ENCODE measurements at places on chromosomes 13 and 19. TPM values are rescaled to one million over a fixed set of nuclear protein-coding genes. Genes with fewer than 3 reads are reported as not detected.

The ELSPBP1 gene
- not detected for total RNA-seq

The MATK gene
- 45.3 TPM for total RNA-seq

The PRKCG gene
- total RNA-seq, result 0.09 TPM

The WDFY2 gene
- 6.4 TPM for total RNA-seq

The CYP2B6 gene
- 0.20 TPM for total RNA-seq

The MEIS3 gene
- total RNA-seq, result 0.67 TPM

GRCh38 chr13:97242755-97243497 lies 20.8 kb downstream of the MBNL2 start:
- peaks cover 29% of the 10 kb centered on the region for H3K4me1 ChIP-seq
- DNase-seq, result no peak
- no peaks in the 10 kb centered on the region for H3K27me3 ChIP-seq

GRCh38 chr19:30712431-30713337 lies 340.5 kb downstream of the ZNF536 start:
- H3K27me3 ChIP-seq, result peaks cover 13% of the 10 kb centered on the region
- no peaks in the 10 kb centered on the region for H3K4me1 ChIP-seq
- no peak for DNase-seq
- no peak overlapping the region for H3K27ac ChIP-seq

DNA sequence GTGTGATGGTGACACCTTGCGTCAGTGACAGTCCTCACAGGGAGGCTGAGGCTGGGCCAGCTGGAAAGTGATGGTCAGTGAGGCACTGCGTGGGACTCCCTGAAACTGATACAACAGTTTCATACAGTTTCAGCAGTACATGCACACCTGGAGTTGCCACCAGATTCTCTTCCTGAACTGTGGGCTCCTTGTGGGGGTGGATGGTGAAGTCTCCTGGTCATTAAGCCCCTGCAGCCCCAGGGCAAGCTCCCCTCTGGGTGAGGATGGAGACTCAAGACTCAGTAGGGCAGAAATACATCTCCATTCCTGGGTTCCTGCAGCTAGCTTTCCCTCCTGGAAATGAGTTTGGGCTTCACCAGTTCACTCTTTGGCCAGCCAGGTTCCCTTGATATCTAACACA lies 392.7 kb downstream of the UQCRFS1 start:
- no peak for DNase-seq
- H3K36me3 ChIP-seq, result no peaks in the 10 kb centered on the region
- no peaks in the 10 kb centered on the region for H3K27me3 ChIP-seq
- no peaks in the 10 kb centered on the region for H3K4me1 ChIP-seq
- no peak overlapping the region for H3K27ac ChIP-seq
- no peak overlapping the region for H3K4me3 ChIP-seq

GRCh38 chr13:20206698-20207235 lies 14.0 kb upstream of the GJB2 start:
- H3K4me1 ChIP-seq, result no peaks in the 10 kb centered on the region
- H3K27ac ChIP-seq, result no peak overlapping the region
- no peak overlapping the region for H3K4me3 ChIP-seq
- H3K36me3 ChIP-seq, result no peaks in the 10 kb centered on the region
- peak; percentile 37 for DNase-seq

GRCh38 chr13:94175076-94175475 lies 304.4 kb downstream of the DCT start:
- no peaks in the 10 kb centered on the region for H3K36me3 ChIP-seq
- no peak overlapping the region for H3K4me3 ChIP-seq
- no peaks in the 10 kb centered on the region for H3K4me1 ChIP-seq
- no peak overlapping the region for H3K27ac ChIP-seq
- no peaks in the 10 kb centered on the region for H3K27me3 ChIP-seq

- H3K27ac ChIP-seq, result no peak overlapping the region
- H3K4me1 ChIP-seq, result no peaks in the 10 kb centered on the region
- peaks cover 61% of the 10 kb centered on the region for H3K36me3 ChIP-seq
- no peak for DNase-seq
Measured at GRCh38 chr13:110684388-110685056, 21.4 kb downstream of the CARS2 start.

- no peak overlapping the region for H3K27ac ChIP-seq
- peaks cover 28% of the 10 kb centered on the region for H3K36me3 ChIP-seq
- H3K27me3 ChIP-seq, result no peaks in the 10 kb centered on the region
- DNase-seq, result no peak
- peaks cover 35% of the 10 kb centered on the region for H3K4me1 ChIP-seq
Measured at GRCh38 chr19:18017275-18018083, 9.5 kb downstream of the ARRDC2 start.

GRCh38 chr13:38944219-38944618 lies 46.4 kb downstream of the STOML3 start:
- H3K4me3 ChIP-seq, result no peak overlapping the region
- H3K4me1 ChIP-seq, result no peaks in the 10 kb centered on the region
- H3K27me3 ChIP-seq, result no peaks in the 10 kb centered on the region
- DNase-seq, result no peak
- H3K36me3 ChIP-seq, result no peaks in the 10 kb centered on the region

- no peak overlapping the region for H3K4me3 ChIP-seq
- H3K27ac ChIP-seq, result no peak overlapping the region
- no peaks in the 10 kb centered on the region for H3K27me3 ChIP-seq
- no peaks in the 10 kb centered on the region for H3K4me1 ChIP-seq
- no peak for DNase-seq
Measured at GRCh38 chr13:90385781-90386489, 961.6 kb upstream of the MIR17HG start.

GRCh38 chr13:113052206-113052605 lies 53.4 kb upstream of the F7 start:
- no peaks in the 10 kb centered on the region for H3K36me3 ChIP-seq
- no peak for DNase-seq
- no peaks in the 10 kb centered on the region for H3K4me1 ChIP-seq
- H3K27ac ChIP-seq, result no peak overlapping the region
- H3K27me3 ChIP-seq, result peaks cover 70% of the 10 kb centered on the region

DNA sequence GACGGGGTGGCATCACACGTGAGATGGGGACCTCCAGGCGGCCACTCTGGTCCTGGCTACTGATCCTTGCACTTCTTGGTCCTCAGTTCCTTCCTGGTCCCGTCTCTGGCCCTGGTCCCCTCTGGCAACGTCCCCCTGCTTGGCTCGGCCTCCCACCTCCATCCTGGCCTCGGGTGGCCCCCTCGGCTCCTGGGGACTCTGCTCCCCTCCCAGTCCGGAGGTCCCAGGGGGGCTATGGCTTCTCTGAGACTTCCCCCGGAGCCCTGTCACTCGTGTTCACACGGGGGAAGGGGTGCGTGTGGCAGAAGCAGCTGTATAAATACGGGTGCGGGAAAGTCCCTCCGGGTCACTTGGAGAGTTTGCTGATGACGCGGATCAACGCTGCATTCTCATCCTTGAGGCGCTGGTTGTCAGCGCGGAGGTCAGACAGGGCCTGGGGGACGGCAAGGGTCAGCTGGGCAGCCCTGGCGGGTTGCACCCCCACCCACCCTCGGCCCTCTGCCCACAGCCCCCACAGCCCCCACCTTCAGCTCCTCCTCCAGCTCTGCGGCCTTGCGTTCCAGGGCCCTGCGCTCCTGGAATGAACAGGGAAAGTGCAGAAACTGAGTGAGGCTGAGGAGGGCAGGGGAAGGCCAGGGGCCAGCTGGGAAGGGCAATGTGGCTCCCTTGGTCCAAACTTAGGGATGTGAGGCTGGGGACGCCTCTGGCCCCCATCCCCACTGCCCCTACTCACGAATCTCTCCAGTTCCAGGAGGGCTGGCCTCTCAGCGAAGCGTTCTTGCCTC lies 15.6 kb downstream of the EPS8L1 start:
- no peaks in the 10 kb centered on the region for H3K4me1 ChIP-seq
- H3K36me3 ChIP-seq, result peaks cover 70% of the 10 kb centered on the region
- H3K4me3 ChIP-seq, result no peak overlapping the region

- no peaks in the 10 kb centered on the region for H3K4me1 ChIP-seq
- no peak overlapping the region for H3K4me3 ChIP-seq
- no peak for DNase-seq
- no peak overlapping the region for H3K27ac ChIP-seq
- H3K27me3 ChIP-seq, result no peaks in the 10 kb centered on the region
Measured at GRCh38 chr13:110683203-110683883, 22.6 kb downstream of the CARS2 start.

DNA sequence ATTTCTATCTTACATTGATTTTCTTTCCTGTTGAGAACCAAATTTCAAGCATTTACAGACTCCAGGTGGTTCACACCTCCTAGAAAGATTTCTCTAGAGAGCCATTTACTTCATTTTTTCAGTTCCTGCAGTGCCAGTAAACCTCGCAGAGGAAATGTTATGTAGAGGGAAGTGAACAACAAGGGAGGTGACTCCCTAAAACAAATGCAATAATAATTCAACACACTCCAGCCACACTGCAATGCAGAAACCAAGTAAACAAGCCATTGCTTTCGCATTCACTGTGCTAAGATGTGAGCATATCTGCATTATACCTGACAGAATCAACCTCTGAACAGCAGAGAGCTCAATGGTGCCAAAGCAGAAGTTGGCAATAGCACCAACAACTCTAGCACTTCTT lies 215.1 kb downstream of the RBM26 start:
- H3K27me3 ChIP-seq, result no peaks in the 10 kb centered on the region
- H3K4me3 ChIP-seq, result no peak overlapping the region
- H3K4me1 ChIP-seq, result no peaks in the 10 kb centered on the region
- DNase-seq, result no peak
- no peak overlapping the region for H3K27ac ChIP-seq
